ENCODE measurements at places on chromosomes 3 and 15.

GRCh38 chr3:183430325-183430957 lies 2.0 kb upstream of the MCF2L2 start:
- no peak for DNase-seq

DNA sequence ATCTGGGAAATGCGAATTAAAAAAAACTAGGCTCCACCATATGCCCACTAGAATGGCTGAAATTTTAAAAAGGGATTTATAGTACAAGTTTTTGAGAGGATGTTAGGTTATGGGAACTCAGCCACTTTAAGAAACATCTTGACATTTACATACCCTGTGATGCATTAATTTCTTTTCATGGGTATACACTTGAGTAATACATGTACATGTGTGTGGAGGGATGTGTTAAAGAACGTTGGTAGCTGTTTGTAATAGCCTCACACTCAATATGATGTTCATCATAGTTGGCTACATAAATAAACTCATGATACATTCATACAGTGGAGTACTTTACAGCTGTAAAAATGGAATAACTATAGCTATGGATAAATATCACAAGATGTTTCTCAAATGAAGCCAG lies 40.9 kb downstream of the MEF2A start:
- DNase-seq, result no peak

DNA sequence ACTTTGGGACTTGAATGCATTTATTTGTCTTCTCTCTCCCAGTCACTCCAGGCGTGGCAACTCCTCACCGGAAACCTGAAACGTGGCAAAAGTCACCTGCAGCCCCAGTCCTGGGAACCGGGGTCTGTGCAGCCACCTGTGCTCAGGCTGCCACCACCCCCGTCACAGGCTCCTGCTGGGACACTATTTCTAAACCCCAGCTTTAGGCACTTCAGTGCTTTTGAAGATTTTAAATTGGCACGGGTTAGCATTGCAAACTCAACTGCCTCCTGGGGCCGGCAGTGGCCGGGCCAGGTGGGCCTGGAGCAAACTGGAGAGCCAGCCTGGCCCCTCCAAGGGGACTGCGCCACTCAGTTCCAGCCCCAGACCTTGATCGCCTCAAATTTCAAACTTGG lies 146.7 kb upstream of the IQSEC1 start:
- no peak for DNase-seq

- no peak for DNase-seq
Measured at GRCh38 chr3:86416334-86416733, 574.6 kb downstream of the VGLL3 start.

DNA sequence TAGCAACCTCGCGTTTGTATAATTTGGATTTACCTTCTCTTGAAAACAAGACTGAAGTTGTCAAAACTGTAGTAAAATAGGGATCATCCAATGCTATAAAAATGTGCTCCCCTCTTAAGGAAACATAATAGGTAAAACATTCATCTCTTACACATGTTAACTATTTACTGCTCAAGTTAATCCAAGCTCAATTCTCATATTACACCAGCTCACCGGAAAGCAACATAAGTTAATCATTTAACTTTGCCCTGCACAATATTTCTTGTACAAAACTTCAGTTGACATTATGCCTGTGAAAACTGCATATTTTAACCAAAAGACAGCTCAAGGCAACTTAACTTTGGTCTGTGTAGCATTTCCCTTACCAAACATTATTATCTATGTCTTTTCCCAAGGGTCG lies 634.2 kb downstream of the NAALADL2 start:
- DNase-seq, result no peak

- DNase-seq, result no peak
Measured at GRCh38 chr3:69294014-69294766, 91.7 kb downstream of the FRMD4B start.

GRCh38 chr3:27724459-27725197 lies 2.5 kb upstream of the EOMES start:
- DNase-seq, result no peak

DNA sequence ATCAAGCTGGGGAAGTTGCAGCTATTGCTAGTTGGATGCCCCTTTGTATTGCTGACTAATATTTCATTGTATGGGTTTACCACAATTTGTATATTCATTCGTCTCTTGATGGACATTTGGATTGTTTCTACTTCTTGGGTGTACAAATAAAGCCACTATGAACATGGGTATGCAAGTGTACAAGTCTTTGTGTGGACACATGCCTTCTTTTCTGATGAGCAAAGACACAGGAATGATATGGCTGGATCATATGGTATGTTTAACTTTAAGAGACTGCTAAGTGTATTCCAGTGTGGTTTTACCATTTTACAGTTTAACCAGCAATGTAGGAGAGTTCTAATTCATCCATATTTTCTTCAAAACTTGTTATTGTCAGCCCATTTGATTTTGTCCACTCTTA lies 32.2 kb downstream of the NECTIN3 start:
- no peak for DNase-seq

GRCh38 chr15:99385865-99386264 lies 134.6 kb downstream of the LRRC28 start:
- no peak for DNase-seq

- no peak for DNase-seq
Measured at GRCh38 chr3:140765246-140765645, 87.4 kb downstream of the TRIM42 start.

DNA sequence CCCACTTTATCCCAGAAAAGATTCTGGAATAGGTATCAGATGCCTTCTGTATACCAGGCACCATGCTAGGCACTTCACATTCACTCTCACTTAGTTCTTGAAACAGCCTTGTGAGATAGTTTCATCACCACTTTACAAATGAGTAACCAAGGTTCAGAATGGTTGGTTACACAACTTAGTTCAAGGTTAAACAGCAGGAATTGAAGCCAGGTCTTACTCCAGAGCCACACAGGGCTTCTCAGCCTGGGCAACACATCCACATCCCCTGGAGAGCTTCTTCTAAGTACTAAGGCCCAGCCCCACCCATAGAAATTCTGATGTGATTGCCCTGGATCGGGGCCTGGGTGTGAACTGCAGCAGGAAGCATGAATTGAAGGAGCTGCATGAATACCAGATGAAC lies 18.6 kb downstream of the WHAMM start:
- no peak for DNase-seq

- DNase-seq, result no peak
Measured at GRCh38 chr15:38171973-38172372, 80.7 kb upstream of the SPRED1 start.

GRCh38 chr3:48765376-48765775 lies 48.4 kb upstream of the IP6K2 start:
- no peak for DNase-seq

DNA sequence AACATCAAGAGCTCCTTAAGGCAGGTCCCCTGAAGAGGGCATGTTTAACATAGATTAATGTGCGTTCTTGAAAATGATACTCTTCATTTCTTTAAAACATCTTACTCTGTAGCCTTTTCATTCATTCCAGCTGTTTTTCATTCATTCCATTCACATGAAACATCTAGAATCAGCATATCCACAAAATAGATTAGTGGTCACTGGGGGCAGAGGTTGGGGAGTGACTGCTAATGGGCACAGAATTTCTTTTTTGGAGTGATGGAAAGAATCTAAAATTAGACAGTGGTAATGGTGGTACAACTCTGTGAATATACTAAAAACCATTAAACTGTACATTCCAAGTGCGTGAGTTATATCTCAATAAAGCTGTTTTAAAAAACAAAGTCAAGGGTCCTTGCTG lies 15.4 kb upstream of the CXCR6 start:
- no peak for DNase-seq
